ENCODE measurements at places on chromosomes 7 and 10.

DNA sequence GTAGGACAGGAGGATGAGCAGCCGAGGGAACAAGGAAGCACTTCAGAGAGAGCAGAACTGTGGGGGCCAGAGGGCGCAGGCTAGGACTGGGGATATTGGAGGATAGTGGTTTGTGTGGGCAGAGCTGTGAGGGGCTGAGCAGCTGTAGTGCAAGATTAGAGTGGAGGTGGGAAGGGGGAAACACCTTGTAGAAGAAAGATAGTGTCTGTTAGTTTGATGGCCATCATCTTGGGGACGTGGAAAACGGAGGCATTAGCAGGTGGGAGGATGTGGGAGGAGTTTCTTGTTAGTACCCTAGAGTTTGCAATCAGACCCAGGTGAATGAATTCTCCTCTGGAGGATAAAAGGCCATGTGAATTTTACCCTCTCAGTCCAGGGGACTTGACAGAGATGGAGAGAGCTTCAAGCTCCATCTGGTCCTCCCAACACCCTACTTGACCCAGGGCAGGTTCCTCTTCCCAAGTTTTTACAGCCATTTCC, 34.0 kb downstream of the PRSS2 start:
- DNase-seq = no peak

DNA sequence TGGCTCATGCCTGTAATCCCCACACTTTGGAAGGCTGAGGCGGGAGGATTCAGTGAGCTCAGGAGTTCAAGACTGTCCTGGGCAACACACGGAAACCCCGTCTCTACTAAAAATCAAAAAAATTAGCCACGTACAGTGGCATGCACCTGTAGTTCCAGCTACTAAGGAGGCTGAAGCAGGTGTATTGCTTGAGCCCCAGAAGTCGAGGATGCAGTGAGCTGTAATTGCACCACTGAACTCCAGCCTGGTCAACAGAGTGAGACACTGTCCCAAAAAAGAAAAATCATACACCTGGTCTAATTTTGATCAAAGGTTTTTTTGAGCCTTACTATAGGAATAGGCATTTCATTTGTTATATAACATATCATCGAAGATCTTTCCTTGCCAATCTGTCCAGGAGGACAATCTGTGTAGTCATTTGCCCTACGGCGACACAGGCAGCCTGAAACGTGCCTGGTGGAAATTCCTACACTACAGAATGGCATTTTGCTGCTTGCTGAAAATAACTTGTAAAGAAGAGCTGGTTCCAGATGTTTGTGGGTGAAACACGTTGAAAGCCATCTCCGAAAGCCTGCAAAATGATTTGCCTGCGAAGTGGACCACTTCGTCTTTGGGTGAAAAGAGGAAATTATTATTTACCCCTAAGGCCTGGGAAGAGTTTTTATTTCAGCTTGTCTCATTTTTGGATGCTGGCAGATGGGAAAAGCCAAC, 31.3 kb upstream of the GDI2 start:
- no peak for DNase-seq

- no peak for DNase-seq
Observed at GRCh38 chr7:92987095-92987494, 130.7 kb downstream of the SAMD9 start.

DNA sequence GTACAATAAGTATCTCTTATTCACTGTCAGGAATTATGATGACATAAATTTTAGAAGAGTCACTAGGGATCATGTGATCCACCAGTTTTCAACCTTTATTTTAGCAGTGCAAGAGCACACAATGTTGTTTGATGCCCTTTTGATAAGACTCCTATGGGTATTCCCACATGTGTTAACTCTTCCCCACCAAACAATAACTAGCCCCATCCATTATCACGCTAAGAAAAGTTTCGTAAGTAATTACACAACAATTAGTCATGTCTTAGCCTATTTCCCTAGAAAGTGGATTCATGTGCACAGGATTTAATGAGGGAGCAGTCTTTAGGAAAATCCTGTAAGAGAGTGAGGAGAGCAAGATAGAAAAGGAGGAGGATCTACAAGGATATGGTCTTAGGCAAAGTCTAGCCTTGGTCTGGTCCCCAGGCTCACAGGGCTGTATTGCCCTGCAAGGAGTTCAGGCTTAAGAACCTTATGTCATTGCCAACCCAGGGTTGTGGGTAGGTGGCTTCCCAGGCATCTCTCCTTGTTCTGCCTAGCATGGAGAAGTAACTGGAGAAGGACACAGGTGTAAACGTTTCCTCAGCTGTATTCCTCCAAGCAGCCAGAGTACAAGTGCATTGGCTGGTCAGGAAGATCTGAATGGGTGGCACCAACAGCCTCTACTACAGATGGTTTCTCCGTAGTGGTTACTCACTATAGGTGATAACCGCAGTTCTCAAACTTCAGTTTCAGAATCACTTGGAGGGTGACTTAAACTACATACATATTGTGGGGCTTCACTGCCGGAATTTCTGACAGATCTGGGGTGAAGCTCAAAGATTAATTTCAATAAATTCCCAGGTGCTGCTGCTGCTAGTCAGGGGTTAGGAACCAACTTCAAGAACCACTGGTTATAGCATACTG, 574.5 kb downstream of the SUGCT start:
- no peak for DNase-seq

DNA sequence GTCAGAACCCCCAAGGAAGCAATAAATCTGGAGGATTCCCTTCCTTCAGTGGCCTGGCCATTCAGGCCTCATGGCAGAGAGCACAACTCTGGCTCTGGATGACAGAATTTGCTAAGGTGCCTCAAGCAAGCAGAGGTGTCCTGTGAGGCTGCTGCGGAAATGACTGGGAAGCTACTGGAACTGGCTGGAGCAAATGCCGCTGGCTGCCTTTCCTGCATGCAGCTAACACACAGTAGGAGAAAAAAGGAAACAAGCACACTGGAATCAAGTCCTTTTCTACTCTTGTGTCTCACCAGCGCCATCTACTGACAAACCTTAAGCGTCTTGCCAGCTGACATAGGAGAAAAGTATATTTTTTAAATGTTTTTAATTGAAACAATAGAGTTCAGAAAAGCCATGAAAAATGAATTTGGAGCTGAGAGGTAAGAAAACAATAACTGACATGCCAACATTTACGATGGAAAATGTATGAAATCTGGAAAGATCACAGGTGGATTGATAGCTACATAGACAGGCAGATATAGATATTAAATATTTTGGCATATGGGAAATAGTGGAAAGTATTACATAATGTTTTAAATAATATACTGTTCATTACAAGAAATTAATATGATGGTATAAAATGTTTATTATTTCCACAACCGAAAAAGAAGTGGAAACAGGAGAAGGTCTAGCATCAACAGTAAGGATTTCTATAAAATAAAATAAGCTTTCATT, 951.6 kb downstream of the ANKRD7 start:
- no peak for DNase-seq
